ENCODE measurements at places on chromosomes 1 and 21.
A peak's percentile ranks its signal among the peaks of the same experiment; 100 is the strongest.

- no peak for DNase-seq
Observed at GRCh38 chr21:42855937-42856335, 23.4 kb downstream of the WDR4 start.

GRCh38 chr1:22064751-22065402 is 12.4 kb downstream of the CDC42 start:
- DNase-seq = no peak

GRCh38 chr1:170209125-170209524 is 63.4 kb downstream of the NTMT2 start:
- no peak for DNase-seq

DNA sequence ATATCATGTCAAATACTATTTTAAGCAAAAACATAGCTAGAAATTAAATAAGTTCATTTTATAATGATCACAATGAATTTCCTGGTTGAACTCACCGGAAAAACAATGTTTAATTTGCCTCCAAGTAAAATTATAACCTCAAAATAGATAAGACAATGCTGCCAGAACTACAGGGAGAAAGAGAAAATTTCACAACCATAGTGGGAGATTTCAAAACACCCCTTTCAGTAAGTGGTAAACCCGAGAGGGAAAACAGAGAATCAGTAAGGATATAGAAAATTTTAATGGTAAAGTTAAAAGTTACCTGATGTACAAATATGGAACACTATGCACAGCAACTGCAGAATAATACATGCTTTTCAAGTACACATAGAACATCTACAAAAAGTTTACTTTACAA is 43.2 kb upstream of the PLA2G4A start:
- no peak for DNase-seq

GRCh38 chr1:201535046-201535918 is 3.6 kb upstream of the NAV1 start:
- DNase-seq = peak; percentile 41

DNA sequence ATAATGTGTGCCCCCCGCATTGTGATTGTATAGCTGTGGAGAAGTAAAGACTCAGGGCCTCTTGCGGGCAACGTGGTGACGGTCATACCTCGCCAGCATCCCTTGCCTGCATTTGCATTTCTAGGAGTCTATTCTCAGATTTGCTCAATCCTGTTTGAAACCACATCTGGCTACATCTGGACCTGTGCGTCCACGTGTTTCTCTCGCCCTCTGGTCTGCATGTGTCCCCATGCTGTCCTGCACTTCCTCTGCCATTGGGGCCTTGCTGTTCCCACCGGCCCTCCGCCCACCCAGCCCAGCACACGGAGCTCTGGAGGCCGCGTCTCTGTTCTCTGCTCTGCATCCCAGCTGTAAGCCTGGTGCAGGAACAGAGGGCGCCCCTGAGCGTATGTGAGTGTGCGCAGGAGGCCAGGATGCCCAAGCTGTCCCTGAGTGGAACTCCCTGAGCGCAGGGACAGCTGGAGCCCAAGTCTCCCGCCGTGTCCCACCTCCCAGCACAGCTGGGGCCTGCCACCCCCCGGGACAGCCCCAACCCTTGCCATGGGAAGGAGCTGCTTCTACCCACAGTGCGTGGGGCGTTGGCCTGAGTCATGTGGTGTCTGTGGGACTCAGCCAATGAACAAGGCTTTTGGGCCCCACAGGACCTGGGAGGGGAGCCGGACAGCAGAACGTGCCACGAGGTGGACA is 1.6 kb downstream of the KRTAP10-2 start:
- DNase-seq = peak; percentile 12

DNA sequence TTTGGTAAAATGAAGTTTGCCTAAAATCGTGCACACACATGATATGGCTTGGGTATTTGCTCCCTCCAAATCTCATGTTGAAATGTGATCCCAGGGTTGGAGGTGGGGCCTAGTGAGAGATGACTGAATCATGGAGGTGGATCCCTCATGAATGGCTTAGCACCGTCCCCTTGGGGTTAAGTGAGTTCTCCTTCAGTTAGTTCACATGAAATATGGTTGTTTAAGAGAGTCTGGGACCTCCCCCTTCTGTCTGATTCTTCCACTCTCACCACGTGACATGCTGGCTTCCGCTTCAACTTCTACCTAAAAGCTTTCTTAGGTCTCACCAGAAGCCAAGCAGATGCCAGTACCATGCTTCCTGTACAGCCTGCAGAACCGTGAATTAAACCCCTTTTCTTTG is 58.4 kb downstream of the SIPA1L2 start:
- DNase-seq = no peak

All from eye (tissue), 1 donor.